NCI-H510A (cell line): ENCODE measurements at places on chromosomes 3 and 15.

GRCh38 chr15:96388673-96389072 lies 58.2 kb downstream of the NR2F2 start:
- no peak for DNase-seq

DNA sequence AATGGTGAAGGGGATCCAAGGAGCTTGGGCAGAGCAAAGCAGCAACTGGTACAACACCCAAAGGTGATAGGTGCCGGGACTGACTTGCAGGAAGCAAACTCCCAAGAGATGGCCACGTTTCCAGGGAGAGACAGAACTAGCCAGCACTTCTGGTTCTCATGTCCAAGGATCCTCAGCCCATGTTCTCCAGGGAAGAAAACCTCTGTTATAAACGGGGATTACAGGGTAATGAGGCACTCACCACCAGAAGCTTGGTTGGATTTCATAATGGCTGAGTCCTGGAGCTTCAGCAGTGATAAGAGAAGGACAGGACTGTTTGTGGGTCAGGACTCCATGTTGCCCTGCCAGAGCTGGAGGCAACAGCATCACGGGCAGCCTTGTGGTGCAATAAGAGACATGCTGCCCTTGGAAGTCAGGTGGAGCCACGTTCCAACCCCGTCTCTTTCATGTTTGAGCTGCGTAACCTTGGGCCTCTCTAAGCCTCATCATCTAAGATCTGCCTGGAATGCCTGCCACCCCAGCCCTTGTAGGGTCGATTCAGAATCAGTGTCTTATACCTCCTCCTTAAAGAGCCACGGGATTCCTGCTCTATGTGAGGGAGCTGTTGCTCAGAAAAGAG lies 181.0 kb downstream of the ABHD5 start:
- no peak for DNase-seq

- no peak for DNase-seq
These were observed 191.1 kb downstream of the PDZRN3 start for GRCh38 chr3:73433687-73434086.

DNA sequence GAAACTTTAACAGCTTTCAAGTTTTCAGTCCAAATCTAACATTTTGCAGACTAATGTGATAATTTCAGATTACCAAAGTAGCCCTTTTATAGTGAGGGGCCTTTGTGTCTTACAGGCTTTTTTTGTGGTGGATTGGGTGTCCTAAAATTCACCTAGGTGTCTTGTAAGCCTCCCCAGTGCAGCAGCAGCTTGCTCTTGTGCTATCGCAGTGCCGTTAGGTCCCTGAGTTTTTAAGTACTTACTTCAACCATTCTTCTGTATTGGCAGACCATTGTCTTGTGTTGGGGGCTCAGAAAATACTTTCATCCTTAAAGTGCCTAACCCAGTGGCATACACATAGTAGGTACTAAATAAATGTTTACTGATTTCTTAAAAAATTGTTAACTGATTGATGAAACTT lies 2.1 kb downstream of the PDE8A start:
- DNase-seq, result no peak

DNA sequence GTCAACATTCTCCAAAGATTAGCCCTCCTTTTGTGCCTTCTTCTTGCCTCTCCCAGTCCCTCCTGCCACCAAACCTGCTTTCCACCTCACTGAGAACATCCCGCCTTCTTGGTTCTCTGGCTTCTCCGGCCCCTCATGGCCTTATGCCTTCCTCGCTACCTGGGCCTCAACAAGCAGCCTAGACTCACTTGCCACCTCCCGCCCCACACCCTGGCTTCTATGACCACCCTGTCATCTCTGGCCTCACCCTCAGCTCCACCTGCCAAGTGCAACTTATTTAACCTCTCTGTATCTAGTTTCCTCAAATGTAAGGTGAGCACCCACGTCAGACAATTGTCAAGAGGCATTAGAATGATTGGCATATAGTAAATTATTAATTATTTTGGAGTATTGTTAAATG lies 68.8 kb upstream of the MEX3B start:
- DNase-seq, result no peak

GRCh38 chr15:25248583-25249235 lies 190.1 kb downstream of the UBE3A start:
- no peak for DNase-seq

DNA sequence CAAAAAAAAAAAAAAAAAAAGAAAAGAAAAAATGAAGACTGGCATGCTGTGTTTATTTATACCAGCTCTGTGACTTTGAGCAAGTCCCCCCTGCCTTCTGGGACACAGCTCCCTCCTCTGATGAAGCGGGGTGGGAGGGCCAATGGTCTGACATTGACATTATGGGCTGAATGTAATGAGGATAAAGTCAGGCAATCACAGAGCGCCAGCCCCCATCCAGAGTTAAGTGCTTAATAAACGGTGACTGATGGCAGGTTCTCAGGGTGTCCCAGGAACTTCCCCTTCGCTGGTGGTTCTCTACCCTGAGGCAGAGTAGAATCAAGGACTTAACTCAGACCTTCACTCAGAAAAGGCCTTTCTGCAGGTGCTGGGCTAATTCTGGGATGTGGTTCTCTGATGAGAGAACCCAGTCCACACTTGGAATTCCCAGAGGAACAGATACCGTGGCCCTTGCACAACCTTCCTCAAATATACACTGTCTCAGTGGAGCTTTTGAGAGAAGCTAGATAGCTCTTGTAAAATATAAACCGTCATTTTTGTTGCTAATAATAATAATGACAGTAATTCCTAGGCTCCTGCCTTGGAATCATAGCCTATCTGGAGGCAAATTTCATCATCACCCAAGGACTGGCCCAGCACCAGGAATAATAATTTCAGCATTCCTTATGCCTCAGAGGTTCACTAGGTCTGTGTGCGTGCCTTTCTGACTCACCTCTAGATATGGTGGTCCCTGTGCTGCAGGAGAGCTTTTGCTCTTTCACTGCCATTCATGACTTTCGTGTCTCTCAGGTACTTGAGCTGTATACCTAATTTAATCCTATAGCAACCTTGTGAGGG lies 115.8 kb downstream of the RPLP1 start:
- no peak for DNase-seq

- DNase-seq, result no peak
These were observed 15.7 kb downstream of the TF start for GRCh38 chr3:133761605-133762484.

GRCh38 chr15:28109626-28110455 lies 10.7 kb upstream of the OCA2 start:
- DNase-seq, result no peak

GRCh38 chr3:100370756-100371155 lies 30.1 kb downstream of the TOMM70 start:
- DNase-seq, result no peak

DNA sequence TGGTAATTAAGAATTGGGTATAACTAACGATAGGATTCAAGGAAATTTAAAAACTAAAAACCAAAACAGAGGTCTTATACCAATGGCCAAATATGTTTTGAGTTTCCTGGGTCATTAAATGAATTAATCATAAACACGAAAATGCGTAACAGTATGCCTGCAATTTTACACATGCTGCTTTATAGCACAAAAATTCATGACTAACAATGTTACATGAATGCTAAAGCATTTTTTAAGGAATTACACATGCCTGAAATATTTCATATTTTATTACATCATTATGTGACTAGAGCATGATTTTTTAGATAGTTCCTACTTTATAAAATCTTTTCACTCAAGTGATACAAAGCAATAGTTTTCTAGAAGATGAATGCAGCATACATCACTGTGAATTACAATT lies 74.7 kb downstream of the ZNF148 start:
- DNase-seq, result no peak

GRCh38 chr3:46299608-46300460 lies 54.1 kb upstream of the CCR2 start:
- DNase-seq, result no peak

DNA sequence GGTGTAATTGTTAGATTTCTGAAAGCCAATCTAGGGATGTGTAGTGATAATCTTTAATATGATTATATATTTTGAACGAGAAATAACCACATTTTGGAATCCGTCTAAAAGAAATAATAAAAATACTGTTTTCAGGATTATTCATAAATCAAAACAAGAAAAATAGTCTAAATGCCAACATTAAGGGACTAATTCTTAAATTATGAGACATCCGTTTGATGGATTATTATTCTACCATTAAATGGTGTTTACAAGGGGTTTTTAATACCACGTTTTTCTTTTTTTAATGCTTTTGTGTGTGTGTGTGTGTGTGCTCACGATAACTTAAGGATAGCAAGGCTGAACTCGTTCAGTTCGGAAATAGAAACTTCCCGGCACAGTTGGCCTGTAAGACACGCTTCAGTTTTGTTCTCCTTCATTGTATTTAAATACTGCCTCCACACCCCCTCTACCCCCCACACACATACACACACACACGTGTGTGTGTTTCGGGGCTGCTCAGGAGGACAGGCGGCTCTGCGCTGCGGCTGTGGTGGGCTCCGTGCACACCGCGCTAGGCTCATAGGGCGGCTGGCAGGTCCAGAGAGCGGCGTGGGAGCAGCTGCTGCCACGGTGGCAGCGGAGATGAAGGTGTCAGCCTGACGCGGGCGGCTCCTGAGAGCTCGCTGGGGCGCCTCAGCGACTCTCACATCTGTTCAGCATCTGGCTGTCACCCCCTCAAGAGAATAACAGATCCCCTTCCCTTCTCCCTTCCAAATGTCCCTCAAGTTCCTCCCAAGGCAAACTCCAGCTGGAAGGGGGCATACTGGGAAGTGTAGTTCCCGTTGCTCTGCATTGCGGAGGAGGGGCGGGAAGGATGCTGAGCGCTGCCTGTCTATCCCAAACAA lies 23.0 kb upstream of the ANP32A start:
- no peak for DNase-seq

DNA sequence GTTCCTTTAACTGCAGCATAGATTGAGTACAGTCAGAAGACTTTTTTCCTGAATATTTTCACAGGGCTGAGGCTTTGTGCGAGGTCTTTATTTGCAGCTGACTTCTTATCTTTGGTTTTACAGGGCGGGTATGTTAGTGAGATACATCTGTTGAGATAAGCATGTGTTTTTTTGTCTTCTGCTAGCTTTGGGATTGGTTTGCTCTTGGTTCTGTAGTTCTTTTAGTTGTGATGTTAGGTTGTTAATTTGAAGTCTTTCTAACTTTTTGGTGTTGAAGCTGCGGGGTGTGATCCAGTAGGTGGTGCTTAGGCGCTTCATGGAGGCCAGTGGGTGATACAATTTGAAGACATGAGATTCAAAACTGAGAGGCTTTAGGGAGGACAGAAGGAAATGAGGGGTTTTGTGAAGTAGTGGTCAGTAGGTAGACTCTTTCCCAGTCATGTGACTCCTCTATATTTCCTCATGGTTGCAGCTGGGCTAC lies 67.9 kb upstream of the TNFSF10 start:
- no peak for DNase-seq

- DNase-seq, result no peak
These were observed 61.0 kb downstream of the TMEM44 start for GRCh38 chr3:194572143-194572789.

DNA sequence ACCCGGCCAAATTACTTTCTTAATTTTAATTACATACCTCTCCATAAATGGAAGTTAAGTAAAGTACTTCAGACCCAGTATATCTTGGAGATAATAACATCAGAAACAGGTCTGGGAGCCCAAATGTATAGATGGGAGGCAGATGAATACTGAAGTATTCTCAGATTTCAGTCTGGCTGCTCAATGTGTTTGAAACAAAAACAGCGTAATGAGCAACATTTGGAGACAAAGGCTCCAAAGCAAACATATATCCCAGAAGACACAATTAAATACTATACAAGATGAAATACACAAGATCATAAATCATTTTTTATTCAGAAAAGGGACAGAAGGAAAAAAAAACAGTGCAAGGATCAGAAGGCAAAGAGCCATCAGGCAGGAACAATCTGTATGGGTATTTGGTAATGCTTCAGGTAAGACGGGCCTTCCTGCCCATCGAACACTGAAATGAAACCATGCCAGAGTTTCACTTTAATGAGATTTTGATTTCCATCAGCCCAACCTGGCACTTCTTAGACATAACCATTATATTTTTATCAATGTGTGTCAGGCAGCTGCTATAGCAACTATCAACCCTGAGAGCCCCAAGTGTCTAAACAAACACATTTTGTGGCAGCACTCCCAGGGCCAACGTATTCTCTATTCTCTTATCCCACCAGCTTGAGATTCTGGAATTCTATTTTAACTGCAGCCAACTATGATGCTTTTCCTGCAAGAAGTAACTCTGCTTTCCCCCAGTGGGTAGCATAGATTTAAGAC lies 210.8 kb downstream of the STT3B start:
- DNase-seq, result no peak

DNA sequence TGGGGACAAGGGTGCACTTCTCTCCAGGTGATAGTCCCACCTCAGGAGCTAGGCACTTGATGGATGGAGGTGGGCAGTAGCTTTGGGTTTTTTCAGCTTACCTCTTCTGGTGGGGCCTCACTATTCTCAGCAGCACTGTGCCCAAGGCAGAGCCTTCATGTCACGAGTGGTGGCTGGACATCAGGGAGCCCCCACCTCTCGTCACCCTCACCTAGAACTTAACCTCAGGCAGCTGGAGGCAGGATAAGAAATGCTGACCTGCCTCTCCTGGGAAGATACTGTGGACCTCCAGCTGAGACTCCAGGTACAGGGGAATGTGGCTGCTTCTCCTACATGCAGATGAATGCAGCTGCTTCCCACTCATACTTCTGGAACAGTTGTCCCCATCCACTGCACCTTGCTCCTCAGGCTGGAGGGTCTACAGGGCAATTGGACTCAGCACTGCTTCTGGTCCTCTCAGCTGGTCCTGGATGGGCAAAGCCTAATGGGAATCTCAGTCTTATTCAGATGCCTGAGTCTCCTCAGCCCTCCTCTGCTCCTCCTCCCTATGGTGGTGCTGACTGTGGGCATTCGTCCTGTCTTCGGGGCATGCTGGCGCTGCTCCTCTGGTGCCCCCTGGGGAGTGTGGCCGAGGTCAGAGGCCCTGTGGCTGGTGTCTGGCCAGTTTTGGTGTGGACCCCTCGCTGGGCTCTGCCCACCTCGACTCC lies 129.9 kb downstream of the KLF13 start:
- DNase-seq, result no peak

DNA sequence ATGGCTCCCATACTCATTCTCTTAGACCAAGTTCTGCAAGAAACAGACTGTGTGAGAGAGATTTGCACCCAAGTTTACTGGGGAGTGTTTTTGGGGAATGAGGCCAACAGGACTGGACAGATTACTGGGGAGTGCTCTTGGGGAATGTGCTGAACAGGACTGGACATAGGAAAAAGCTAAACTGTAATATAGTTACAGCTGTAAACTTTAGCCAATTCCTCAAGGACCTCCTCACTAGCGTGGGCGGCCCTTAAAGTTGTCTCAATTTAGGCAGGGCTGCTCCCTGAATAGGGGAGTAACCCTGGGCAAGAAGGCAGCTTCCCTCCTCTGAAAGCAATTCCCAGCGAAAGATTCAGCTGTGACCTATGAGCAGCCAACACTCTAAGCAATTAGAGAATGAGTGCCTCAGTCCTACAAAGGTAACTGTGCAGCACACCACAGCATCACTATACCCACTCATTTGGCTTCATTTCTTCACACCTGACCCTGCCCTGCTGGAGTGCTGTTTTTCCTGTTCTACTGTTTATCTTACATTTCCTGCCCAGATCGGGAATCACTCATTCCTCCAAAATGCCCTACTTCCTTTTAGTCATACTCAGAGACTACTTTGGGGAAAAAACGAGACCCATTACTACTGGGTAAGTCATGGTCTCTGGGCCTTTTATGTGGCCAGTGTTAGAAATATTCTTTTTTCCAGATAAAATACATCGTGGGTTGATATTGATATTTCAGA lies 41.3 kb upstream of the TRIM42 start:
- no peak for DNase-seq
